ENCODE measurements at places on chromosomes 6 and 20.

- no peak for DNase-seq
These were observed 131.8 kb downstream of the SLC23A2 start for GRCh38 chr20:4869290-4870193.

DNA sequence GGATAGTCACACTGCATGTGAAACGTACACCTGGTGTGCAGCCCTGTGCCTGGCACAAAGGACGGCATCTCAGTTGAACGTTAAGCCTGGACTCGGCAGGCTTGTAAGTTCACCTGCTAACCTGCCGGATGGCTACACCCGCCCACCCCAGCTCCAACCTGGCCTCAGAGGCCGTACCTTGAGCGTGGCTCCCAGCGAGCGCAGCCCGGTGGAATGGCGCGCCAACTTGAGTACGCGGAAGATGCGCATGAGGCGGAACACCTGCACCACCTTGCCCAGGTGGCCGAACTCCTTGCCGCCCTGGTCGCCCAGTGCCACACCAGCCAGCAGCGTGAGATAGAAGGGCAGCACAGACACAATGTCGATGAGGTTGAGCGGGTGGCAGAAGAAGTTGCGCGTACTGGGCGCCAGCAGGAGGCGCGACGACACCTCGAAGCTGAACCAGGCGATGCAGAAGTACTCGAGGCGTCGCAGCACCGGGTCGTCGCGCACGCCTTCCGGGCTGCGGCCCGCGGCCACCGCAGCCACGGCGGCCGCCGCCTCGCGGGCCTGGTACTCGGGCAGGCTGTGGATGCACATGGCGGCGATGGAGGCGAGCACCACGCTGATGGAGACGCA lies 3.3 kb downstream of the KCNS1 start:
- DNase-seq, result no peak

DNA sequence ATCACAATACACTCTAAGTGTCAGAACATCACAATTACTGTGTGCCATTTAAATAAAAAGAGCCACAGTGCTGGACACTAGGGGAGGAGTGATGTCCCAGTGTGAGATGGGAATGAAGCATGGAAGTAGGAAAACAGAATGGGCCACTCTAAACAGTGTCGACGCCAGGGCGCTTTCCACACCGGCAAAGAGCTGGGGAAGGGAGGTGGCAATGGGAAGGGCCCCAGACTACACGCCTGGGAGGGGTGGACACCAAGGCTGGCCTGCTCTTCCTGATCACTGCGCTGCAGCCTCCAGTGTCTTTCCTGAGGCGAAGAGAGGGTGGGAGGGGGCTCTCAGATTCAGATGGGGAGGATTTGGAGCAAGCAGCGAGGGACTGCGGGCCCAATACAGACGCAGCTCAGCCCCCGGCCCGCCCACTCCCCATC lies 75.9 kb downstream of the ERMARD start:
- DNase-seq, result no peak

- DNase-seq, result no peak
These were observed 25.4 kb upstream of the HLA-E start for GRCh38 chr6:30463651-30464618.

DNA sequence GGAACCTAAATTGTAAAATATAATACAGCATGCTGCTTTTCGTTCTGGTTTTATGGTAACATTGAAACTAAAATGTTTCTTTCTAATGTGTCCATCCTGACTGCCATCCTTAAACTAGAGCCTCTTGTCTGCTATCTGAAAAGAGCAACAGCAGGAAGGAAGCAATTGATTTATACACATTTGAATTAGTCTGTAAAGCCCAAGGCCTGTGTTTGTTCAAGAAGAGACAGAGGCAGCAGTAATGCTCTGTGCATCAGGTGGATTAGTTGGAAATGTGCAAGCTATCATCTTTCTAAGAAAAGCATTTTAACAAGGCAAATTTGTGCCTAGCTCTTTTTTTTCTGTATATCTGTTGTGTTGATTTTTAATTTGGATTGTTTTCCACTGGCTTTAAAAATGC lies 128.6 kb downstream of the SCAF8 start:
- no peak for DNase-seq

DNA sequence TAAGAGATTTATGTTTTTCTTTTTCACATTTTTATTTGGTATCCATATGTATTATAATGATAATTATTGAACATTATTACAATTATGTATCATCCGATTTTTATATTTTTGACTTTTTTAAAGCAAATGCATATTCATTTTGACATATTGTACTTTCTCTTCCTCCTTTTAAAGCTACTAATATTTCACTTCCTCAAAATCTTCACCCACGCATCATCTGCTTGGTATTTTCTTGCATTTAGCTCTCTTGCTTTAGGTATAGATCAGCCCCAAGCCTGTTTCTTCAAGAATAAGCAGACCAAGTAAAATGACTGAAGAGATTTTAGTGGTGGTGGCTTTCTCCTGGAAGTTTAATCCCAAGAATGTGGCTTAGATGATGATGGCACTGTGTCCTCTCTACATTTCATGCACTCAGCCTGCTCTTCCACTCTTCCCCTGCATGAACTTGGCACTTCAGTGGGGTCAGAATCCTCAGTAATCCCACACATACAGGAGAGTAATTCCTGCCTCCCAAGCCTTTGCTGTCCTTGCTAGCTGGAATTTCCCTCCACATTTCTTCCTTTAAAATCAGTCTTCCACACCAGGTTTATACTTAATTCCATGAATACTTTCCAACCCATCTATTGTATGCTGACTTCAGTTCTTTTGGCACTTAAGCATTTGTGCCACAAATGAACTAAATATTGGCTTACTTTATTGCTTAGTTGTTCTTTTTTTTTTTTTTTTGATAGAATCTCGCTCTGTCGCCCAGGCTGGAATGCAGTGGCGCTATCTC lies 8.2 kb downstream of the NCOA7 start:
- no peak for DNase-seq

DNA sequence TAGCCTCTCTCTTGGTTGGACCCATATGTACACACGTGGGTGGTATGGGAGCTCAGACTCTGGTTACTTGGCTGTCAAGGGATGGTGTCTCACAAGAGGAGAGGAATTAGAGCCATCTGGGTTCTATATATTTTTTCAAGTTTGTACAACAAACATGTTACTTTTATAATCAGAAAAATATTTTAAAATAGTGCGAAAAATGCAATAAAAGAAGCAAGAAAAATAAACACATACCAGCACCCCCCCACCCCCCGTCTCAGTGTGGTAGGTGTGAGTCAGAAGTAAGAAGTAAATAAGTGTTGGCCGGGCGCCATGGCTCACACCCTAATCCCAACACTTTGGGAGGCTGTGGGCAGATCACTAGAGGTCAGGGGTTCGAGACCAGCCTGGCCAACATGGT lies 2.1 kb upstream of the TIAM2 start:
- no peak for DNase-seq

- DNase-seq, result peak; percentile 19
These were observed 113.4 kb downstream of the MAP3K4 start for GRCh38 chr6:161104966-161105365.

GRCh38 chr6:36873612-36874442 lies 776 bp downstream of the PPIL1 start:
- DNase-seq, result no peak

Measured in retinal pigment epithelial cell (primary cell).